Renal cortical epithelial cell (primary cell): ENCODE measurements at places on chromosomes 5 and 9. TPM values are rescaled to one million over a fixed set of nuclear protein-coding genes. Genes with fewer than 3 reads are reported as not detected.

- DNase-seq = peak; percentile 51
Observed at GRCh38 chr9:136244122-136244968, 1.3 kb downstream of the QSOX2 start.

DNA sequence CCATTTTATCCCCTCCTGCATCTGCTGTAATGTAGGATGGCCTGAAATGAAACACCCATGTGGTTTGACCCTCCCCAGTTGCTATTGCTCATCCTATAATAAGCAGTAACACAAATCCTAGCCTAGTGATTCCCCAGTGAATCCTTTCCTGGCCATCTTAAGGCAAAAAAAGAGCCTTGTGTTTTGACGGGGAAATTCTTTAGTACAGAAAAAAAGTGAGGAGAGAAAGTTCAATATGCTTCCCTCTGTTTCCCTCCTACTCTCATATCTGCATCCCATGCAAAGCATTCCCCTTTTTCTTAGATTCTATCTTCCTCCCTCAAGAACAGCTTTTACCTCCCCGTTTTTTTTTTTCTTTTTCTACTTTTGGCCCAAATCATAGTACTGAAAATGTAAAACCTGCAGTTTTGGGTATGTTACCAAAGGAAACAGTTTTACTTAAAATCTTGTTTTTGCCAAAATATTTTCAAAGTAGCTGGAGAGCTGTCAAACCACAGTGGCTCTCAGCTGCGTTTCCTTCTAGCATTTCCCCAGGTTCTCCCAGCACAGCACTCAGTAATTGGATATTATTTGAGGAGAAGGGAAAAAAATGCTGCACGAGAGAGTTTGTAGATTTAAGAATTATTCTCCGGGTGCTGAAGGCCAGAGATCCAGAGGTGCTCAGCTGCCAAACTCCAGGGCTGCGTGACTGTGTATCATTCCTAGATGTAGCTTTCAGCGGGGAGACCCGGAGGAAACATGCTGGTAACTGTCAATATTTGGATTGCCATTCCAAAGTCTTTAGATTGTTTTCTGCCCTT, 321.4 kb downstream of the NPR3 start:
- DNase-seq = no peak

DNA sequence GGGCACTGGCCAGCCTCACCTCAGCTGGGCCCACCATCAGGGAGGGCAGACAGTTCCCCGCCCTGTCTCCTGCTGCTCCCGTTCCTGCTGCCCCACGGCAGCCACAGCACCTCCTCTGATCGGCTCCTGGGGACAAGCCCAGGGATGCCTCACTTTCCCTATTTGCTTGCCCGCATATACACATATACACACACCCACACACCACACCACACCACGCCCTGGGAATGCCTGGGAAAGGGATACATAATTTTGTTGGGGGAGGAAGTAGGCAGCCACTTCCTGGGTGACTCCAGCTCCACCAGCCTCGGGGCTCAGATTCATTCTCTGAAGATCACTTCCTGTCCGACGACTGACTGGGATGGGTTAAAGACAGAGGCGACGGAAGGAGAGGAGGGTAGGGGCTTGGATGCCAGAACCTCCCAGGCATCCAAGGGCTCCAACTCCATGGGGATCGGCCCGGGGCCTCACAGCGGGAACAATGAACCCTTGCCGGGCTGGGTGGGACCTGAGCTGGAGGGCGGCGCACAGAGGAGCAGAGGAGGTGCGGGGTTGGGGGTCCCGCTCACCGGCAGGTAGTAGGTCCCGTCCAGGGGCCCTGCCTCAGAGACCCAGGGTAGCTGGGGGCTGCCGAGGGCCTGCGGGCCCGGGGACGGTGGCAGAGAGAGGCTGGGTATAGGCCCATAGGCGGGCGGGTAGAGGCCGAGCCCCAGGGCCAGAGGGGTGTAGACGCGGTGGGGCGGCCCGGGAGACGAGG, 2.0 kb upstream of the MZB1 start:
- no peak for DNase-seq

DNA sequence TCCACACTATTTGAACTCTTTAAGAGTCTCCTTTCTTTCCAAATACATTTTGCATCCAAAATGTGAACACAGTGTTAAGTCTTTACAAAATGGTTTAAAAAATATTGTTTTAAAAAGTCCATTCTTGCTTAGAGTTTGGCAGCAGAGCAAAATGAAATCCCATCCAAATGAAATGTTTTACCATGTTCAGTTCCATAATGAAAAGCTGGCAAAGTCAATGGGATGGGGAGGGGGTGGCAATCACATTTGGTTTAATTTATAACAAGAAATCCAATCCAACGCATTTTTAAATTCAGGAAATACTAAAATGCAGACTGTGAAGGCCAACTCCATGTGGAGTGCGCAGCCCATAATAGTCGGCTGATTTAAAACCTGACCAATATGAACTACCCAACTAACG, 39.4 kb downstream of the MRPL36 start:
- no peak for DNase-seq

DNAJB5 gene
- 8.7 and 13.4 TPM in 2 replicates for total RNA-seq

DNA sequence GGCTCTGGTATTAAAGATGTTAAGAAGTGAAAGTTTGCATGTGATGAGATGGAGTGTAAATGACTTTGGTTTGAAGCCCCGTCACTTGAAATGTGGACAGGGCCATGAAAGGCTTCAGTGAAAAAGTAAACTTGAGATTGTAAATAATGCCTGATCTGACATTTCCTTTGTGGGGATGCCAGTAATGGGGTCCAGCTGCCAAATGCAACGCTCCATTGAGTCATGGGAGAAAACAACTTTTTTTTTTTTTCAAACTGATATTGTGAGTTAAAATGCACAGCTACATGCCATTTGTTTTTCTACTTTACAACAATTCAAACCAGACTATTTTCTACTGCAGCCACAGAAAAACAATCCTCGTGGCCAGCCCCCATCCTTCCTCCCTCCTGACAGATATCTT, 327.0 kb upstream of the TNC start:
- DNase-seq = peak; percentile 19

LHX2 gene
- not detected in 2 replicates for total RNA-seq

- no peak for DNase-seq
Observed at GRCh38 chr9:125745018-125745417, 2.2 kb upstream of the PBX3 start.

ARHGAP26 gene
- total RNA-seq = 7.3 and 10.4 TPM in 2 replicates

SOHLH1 gene
- total RNA-seq = not detected in 2 replicates

GRCh38 chr5:135135530-135136226, 101.7 kb upstream of the PITX1 start:
- peak; percentile 15 for DNase-seq

- DNase-seq = no peak
Observed at GRCh38 chr9:14323083-14323971, 9.4 kb upstream of the NFIB start.

GRCh38 chr9:19320495-19320894, 59.5 kb downstream of the RPS6 start:
- no peak for DNase-seq

DNA sequence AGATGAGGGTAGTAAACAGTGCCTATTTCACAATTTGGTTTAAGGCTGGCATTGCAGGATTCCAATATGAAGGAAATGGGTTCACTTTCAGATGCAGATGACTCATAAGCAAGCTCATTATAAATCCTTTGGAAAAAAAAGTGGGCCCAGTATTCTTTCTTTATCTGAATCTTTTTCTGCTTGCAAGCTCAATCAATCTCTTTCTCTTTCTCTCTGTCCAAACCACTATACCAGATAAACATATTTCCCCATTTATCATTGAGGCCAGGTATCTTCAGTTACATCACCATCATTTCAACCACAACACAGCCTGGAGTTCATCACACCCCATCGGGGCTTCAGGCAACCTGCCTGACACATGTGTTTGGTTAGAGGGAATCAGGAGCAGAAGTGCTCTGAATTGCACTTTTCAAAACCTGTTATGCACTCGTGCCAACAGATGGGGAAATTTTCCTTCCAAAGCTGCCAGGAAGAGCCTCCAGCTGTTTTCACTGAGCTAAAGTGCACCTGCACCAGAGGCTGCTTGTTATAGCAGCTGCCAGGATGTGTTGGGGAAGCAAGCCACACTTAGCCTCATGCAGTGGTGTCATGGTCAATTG, 30.0 kb upstream of the MAMDC2 start:
- DNase-seq = peak; percentile 78

- no peak for DNase-seq
Observed at GRCh38 chr5:59732806-59733205, 160.7 kb downstream of the PDE4D start.

GRCh38 chr5:9781890-9782289, 151.7 kb upstream of the TAS2R1 start:
- no peak for DNase-seq

DNA sequence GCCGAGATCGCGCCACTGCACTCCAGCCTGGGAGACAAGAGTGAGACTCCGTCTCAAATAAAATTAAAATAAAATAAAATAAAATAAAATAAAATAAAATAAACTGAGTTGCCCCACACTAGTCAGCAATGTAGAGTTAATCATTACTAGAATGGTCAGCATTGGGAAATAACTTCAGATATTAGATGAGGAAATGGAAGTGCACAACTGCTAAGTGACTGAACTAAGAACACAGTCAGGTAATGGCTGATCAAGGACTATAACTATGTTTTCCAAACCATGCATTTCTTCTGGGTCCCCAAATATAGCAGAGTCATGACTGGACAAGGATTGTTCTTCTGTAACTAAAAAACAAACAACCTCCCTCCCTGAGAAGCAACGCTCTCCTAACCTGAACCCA, 17.1 kb downstream of the OTP start:
- peak; percentile 30 for DNase-seq
